ENCODE measurements at places on chromosomes 4 and X.
A peak's percentile ranks its signal among the peaks of the same experiment; 100 is the strongest.

- no peak for DNase-seq
Measured at GRCh38 chrX:121635141-121635540, 587.7 kb downstream of the GLUD2 start.

DNA sequence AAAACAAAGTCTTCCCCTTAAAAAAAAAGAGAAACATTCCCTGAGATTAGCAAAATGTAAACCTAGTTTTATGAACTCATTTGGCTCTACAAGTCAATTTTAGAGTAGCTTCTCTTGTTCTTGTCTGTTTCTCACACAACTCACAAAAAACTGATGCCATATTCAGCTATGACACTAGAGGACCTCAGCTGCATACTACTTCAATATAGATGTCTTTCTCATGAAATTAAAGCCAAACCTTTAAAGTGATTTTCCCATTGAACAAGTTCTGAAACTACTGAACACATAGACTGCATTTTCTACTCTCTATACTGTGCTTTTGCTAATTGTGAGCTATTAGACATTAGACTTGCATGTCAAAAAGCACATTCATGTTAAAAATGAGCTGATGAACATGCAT, 49.8 kb downstream of the TBCK start:
- DNase-seq: no peak

DNA sequence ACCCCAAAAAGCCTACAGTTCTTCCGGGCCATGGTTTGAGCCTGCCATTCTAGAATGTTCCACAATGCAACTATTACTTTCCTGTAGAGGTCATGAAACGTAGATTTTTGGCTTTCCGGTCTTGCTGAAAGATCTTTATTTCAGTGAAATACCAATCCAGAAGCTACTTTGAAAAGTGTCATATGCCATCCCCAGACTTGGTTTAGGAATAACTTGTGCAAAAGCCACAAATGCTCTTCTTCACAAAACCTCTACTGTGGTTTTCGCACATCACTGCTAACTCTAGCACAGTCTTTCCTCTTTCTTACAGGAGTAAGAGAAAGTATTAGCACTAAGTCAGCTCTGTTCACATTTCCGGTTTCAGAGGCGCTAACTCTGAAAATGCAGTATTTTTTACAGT, 12.7 kb upstream of the CD40LG start:
- no peak for DNase-seq

- no peak for DNase-seq
Measured at GRCh38 chr4:99945718-99946355, 581 bp downstream of the DNAJB14 start.

- no peak for DNase-seq
Measured at GRCh38 chr4:88605736-88606135, 13.5 kb downstream of the HERC3 start.

DNA sequence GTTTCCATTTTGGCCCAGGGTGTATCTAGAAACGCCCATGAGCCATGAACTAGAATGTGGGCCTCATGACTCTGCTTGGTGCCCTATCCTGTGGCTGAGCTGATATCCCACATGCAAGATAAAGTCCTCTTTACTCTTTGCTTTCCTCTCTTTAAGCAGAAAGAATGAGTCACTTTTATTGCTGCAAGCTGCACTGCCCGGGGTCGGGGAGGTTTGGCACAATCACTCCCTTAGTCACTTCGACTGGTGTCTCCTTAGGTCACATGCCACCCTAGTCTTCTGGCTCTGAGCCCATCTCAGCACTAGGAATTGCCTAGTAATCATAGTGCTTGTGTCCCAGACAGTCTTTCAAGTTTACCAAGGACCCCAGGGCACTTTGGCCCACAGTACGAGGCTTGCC, 75.1 kb upstream of the CXorf66 start:
- no peak for DNase-seq

DNA sequence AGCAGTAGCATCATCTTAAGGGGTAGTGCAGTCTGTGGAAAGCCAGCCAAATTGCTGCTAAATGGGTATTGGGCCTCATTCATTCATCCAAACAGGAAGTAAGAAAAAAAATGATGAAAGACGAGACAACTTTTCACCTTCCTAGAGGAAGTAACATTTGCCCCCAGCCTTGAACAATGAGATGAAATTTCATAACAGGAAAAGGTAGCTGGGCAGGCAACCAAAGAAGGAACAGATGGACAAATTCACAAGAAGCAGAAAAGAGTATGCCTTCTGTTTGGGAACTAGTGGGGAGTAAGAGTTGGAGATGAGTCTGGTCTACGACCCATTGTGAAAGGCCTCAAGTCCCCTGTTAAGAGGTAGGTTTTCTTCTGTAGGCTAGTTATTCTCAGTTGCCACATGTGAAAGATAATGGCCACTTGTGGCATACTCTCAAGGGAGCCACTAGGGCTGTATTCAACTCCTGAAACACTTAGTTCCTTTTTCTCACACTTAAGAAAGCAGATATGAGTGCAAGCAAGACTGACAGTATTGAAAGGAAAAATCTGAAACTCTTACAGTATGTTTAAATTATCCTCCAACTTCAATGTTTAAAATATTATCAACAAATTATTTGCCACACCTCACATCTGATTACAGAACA, 190.4 kb downstream of the AR start:
- no peak for DNase-seq

DNA sequence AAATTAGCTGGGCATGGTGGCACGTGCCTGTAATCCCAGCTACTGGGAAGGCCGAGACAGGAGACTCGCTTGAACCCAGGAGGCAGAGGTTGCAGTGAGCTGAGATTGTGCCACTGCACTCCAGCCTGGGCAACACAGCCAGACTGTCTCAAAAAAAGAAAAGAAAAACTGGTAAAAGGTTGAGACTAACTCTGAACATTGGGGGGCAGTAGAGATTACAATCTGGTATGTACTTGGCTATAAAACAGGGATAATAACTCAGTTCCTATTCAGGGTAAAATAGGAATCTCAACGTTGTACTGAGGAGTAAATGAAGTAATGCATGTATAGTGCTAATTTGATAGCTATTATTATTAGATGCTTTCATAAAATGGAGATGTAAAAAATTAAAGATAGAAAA, 12.5 kb upstream of the KLF8 start:
- DNase-seq: no peak

- no peak for DNase-seq
Measured at GRCh38 chr4:126369076-126369475, 1054.3 kb downstream of the FAT4 start.

GRCh38 chr4:108129196-108129595, 39.5 kb downstream of the LEF1 start:
- DNase-seq: no peak

DNA sequence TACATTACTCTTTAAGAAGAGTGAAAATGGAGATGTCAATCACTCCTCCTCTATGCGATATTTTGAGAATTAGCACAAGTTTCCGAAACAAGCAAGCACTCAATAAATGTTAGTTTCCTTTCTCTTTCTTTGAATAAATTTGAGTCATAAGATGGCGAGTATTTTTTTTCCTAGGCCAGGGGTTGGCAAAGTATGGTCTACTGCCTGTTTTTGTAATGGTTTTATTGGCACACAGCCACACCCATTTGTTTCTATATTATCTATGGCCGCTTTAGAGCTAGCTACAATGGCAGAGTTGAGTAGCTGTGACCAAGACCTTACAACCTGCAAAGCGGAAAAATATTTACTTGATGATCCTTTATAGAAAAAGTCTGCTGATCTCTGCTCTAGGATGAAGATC, 139.5 kb downstream of the MID1 start:
- DNase-seq: no peak

GRCh38 chr4:168634276-168634802, 137.5 kb downstream of the PALLD start:
- no peak for DNase-seq

- no peak for DNase-seq
Measured at GRCh38 chrX:12895866-12896265, 10.6 kb upstream of the TLR8 start.

DNA sequence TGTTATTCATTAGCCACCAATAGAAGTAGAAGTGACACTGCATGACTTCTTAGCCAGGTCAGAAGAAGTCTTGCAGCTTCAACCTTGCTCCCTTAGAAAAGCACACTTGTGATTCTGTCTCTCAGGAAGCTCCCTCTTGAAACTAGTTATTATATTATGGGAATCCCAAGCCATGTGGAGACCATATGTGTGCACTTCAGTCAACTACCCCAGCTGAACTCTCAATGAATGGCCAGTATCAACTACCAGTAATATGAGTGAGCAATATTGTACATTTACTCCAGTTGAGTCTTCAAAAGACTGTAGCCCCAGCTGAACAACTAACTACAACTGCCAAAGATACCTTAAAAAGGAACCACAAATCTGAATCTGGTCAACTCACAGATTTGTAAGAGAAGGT, 77.1 kb upstream of the GABRA3 start:
- no peak for DNase-seq

DNA sequence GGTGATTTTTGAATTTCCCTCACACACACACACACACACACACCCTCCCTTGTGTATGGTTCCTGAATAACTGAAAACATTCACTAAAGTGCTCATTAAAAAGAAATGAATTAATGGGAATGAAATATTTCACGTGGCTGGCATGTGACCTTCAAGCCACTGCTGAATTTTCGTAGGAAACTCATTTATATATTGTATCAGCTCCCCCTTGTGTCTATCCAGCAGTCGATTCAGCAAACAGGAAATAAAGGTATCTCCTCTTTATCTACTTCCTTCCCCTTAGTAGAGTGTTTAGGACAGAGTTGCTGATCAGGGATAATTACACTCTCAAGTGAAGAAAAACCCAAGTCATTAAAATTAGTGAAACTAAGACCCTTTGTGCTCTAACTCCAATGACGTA, 912.6 kb upstream of the LCORL start:
- no peak for DNase-seq

- no peak for DNase-seq
Measured at GRCh38 chr4:102823897-102824296, 3.5 kb downstream of the UBE2D3 start.

DNA sequence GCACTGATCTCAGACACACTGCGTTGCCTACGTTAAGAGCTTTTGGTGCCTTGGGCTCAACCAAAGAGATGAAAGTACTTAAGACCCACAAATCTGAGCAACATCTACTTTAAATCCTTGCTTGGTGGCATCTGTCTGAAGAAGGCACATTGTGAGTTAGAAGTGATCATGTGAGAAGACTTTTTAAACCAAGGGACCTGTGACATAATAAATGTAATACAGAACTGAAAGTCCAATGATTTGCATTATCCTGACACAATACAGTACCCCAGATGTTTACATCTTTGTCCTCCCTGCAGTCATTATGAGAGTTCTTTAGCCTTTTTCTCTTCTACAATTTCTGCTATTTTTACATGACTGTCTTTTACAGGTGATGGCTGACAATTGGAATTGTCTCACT, 96.7 kb upstream of the FTHL17 start:
- DNase-seq: no peak

- no peak for DNase-seq
Measured at GRCh38 chrX:97984641-97985040, 1100.9 kb downstream of the RPA4 start.

DNA sequence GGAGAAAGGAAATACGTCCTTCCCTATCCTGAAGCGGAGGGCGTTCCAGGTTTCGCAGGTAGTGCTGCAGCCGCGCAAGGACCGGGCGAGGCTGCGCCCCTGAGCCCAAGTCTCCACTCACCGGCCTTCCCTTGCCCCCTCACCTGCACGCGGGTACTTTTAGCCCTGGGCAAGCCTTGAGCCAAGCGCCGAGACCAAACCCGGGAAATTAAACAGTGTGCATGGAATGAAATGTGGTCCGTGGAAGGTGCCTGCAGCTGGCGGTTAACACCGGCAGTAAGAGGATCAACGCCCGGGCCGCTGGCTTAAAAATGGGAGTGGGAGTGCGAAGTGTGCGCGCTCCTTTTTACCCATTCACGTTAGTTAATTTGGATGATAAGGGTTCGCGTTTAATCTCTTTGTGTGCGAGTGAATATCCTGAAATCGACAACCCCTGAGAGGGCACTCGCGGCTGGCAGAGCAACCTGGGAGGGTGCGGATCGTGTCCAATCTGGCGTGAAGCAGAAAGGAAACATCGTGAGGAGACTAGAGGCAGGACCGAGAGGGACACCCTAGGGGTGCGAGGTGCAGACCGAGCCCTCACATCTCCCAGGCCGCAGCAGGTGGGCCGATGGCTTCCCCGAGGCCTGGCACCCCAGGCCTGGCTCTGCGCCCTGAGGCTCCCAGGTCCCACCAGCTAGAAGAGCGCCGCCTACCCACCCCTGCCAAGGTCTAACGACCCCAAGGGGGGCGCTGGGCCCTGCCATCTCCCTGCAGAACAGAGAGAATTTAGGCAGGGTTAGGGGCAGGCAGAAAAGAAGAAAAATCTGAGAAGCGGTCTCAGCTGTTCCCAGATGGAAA, 2.0 kb upstream of the HELT start:
- DNase-seq: no peak

DNA sequence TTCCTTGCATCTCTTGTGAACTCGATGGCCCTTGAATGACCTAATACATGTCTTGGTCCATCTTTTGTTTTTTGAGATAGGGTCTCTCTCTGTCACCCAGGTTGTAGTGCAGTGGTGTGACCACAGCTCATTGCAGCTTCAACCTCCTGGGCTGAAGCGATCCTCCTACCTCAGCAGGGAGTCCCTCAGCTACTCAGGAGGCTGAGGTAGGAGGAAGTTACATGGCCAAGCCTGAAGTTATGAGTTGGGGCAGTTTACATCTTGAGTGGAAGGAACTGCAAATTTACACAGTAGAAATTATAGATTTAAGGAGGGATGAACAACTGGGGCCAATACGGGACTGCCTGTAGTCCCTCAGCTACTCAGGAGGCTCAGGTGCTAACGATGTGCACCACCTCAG, 97.2 kb upstream of the METTL14 start:
- DNase-seq: no peak

GRCh38 chr4:119854364-119854763, 212.3 kb downstream of the MAD2L1 start:
- DNase-seq: no peak

- no peak for DNase-seq
Measured at GRCh38 chr4:146343199-146343598, 128.9 kb downstream of the REELD1 start.

GRCh38 chr4:88090898-88091297, 67.5 kb downstream of the ABCG2 start:
- DNase-seq: no peak

DNA sequence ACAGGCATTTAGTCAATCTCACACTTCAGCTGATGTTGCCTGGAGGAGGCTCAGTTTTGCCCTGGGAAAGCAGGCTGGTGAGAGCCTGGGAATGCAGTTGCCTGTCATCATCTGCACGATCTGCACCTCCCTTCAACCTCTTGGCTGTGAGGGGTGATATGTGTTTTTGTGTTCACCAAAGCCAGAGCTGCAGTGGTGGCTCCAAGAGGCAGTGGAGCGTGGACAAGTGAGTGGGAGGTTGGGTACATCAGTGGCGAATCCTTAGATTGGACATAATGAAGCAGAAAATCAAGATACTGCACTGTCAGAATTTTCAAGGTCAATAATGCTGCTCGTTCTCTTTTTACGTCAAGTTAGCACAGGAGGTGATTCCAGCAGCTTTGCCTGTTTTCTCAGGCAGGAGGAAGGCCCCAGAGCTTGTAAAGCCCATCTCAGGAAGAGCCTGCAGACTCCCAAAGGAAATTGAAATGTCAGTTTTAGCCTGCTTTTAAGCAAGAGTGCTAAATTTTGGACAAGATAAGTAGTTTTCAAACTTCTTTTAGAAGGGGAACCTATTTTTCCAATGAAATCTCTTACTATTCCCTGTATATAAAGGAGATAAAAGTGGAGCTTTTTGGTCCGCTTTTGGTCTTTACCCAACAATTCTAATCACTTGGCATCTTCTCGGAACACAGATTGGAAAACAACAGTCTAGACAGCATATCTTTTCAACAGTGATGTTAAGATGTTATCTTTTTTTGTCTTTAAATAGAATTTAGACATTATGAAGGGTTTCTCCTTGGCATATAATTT, 92.8 kb downstream of the FRAS1 start:
- no peak for DNase-seq

- peak; percentile 20 for DNase-seq
Measured at GRCh38 chr4:75939890-75940691, 722 bp downstream of the NAAA start.
